Large intestine (tissue), 12 donors: ENCODE measurements at places on chromosomes 1 and 21. TPM values are rescaled to one million over a fixed set of nuclear protein-coding genes. Genes with fewer than 3 reads are reported as not detected.

DNA sequence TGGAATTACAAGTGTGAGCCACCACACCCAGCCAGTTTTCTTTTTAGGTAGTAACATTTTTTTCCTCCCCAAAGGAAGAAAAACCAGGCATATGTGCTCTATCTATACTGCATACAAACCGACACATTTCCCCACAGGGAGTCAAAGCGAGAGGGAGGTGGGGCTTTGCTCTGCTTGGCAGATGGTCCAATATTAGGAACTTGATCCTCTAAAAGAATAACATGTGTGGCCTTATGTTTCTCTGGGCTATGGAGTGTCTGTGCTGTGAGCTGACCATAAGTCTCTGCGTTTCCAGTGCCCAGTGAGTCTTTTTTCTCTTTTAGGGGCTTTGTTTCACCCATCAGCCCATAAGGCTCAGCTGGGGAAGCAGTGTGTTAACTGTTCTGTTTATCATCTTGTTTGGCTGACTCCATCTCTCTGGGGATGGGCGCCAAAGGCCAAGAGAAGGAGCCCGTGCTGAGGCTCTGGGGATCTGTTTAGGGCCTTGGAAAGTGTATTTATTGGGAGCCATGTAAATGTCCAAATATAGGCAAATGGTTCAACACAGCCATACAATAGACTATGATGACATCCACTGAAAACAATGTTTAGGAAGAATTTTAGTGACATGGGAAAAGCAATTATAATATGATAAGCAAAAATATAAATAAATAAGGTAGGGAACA is 20.2 kb downstream of the LMOD1 start:
- no peak for DNase-seq

PLEKHG5 gene
- polyA plus RNA-seq: 17.2 TPM

DNA sequence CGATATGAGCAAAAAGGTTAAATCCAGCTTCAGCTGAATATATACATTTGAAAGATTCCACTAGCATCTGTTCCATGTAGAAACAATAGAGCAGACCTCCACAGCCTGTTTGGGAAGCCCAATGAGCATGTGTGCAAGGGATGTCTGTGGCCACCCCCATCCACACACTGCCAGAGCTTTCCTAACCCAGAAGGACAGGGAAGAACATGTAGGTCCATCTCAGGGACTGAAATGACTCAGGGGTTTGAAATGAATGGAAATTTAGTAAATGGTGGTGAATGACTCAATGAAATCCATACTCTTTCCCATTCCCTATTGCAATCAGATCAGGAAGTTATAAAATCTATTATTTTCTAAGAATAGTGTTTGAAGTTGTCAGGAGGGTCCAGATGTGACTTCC is 397.2 kb downstream of the DUSP10 start:
- DNase-seq: no peak

DNA sequence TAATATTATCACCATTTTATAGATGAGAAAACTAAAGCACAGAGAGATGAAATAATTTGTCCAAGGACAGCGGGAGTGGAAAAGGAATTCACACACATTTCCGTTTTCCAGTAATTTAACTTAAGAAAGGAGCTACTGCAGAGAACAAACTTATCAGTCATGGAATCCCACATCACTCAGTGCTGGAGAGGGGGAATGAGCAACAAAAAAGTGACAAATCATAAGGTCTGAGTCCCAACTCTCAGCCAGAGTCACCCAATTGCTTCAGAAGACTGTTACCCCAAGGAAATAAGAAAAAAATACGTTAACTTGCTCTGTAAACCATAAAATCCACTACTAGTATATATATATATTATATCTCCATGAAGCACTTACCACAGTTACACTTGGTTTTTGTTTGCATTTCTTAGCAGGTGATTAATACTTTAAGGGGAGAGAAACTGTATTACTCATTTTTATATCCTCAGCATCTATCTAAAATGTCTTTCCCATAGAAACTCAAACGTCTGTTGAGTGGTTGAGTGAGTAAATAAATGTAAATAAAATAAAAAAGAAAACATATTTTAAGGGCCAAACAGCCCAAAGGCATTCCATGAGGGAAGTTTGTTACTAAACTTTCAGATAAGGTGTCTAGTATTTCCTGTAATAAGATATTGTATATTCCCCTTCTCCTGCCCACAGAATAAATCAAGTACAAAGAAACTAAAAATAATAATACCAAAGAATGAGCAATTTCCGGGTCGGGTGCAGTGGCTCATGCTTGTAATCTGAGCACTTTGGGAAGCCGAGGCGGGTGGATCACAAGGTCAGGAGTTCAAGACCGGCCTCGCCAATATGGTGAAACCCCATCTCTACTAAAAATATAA is 76.8 kb downstream of the SLC45A1 start:
- DNase-seq: no peak

GRCh38 chr1:55623311-55623710 is 408.1 kb upstream of the USP24 start:
- peak; percentile 26 for DNase-seq

DNA sequence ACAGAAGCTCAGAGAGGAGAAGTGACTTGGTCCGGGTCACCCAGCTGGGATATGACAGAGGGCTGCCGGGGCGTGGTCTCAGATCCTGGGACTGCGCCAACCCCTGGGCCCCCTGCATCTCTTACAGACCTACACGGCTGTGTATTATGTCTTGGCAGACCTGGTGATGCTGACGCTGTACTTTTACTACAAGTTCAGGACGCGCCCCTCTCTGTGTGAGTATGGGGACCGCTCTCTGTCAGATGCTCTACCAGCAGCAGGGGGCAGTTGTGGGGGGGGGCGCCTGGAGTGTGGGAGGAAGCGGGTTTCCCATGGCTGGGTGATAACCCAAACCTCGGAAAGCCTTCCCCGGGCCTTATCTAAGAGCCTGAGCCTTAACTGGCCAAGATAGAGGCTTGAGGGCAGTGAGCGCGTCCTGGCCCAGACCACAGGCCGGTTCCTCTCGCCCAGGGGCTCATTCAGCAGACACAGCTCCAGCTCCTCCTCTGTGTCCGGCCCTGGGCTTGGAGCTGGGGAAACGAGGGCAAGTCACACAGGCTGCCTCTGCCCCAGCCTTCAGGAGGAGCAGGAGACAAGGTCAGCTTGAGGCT is 13.3 kb downstream of the SLC66A1 start:
- DNase-seq: no peak

- DNase-seq: no peak
Observed at GRCh38 chr1:111733992-111734341, 5.2 kb downstream of the INKA2 start.

GRCh38 chr1:212699625-212700222 is at the start of gene BATF3:
Gene BATF3 (minus strand): TSS chr1:212699840. CDS start chr1:212699762, 78 bp downstream.
- DNase-seq: peak; percentile 37

GRCh38 chr1:111704776-111705175 is 34.4 kb downstream of the INKA2 start:
- DNase-seq: peak; percentile 46

DISP3 gene
- 0.76 TPM for polyA plus RNA-seq

DNA sequence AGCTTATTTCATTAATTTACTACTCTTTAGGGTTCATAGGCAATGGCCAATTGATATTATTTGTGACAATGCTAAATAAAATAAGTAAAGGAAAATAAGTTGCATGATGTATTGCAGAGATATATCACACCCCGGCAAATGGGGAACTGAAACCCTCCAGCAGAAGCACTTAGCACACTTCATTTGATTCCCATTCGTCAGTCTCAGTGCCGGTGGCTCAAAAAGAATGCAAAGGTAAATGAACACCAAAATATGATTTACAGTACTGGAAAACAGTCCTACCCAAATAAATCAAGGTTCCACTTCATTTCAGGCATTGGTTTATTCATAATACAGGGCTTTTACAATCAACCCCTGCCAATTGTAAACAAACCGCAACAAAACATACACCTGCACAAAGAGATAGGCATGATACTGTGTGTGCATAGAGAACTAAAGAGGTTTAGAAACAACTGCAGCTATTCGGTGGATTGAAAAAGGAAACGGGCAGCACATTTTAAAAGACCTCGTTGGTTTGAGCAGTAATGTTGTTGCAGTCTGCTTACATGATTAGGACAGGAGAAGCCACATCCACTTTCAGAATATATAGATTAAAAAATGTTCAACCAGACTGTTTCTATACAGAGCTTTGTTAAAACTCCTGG is 1019.2 kb downstream of the TTLL7 start:
- no peak for DNase-seq

DNA sequence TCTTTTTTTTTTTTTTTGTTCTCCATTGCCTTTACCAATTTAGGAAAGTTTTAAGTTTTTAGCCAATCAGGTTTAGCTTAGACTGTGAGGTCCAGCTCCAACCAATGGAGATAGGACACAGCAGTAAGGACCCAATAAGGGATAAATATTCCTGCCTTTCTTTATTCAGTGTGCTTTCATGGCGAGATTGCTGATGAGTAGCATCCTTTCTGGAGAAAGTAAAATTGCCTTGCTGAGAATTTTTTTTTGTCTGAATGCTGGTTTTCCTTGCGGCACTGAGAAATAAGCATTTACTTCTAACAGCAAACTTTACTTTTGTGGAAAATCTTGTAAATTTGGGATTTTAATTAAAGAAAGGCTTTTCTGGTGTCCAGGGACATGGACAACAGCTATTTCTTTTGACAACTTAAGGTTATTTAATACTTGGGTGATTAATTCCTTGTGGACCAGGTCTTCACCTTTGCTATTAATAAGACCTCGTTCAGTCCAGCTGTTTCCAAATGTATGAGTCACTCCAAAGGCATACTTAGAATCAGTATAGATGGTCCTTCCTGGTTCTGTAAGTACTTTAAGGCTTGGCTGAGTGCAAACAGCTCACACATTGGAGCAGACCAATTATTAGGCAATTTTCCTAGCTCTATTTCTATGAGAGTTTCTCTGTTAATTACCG is 54.1 kb downstream of the SERINC2 start:
- no peak for DNase-seq
